Colonic mucosa (tissue), 4 donors: ENCODE measurements at places on chromosomes 1 and 21.

DNA sequence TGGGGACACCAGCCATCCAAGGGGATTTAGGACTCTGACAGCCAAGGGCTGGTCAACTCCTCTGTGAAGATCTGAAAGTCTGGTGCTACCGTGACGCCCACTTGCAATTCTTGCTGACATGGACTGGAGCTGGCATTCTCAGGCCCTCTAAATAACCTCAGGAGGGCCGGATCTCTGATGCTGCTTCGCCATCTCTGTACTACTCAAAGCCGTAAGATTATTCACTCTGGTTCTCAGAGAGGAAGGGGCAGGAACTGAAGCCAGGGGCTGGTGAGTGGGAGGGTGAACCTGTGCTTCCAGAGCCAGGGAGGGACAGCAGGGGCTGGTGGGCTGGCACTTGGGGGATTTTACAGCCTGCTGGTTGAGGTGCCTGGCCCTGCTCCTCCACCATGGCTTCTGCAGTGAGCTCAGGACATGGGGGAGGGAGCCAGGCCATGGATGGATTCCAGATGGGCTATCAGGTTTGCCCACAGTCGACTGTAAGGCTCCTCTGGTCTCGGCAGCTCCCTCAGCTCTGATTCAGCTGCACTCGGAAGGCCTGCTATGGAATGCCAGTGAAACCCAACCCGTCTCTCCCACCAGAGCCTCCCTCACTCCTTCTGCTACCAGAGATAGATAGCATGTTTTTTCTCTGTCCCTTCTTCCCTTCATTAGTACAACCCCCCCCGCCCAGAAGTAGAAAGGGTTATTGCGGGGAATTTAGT, 84.5 kb downstream of the PLXNA2 start:
- no peak for DNase-seq

- DNase-seq: no peak
Observed at GRCh38 chr1:4256351-4256750, 356.3 kb upstream of the C1orf174 start.

DNA sequence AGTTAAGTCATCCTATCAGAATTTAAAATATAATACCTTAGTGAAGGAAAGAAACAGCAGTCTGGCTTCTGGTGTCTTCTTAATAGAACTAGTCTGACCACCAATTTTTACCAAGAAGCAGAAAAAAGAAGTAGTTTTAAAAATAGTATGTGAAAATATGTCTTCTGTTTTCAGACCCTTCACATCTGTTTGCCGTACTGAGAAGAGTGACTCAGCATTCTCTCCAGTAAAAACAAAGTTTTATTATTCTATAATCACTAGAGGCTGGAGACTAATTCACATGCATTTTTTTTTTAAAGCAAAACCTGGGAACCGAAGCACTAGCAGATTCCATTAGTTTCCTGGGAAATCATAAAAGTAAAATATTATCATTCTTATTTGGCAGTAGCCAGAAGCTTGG, 163.8 kb downstream of the COL24A1 start:
- no peak for DNase-seq

GRCh38 chr1:41812453-41812852, 106.3 kb downstream of the HIVEP3 start:
- no peak for DNase-seq

DNA sequence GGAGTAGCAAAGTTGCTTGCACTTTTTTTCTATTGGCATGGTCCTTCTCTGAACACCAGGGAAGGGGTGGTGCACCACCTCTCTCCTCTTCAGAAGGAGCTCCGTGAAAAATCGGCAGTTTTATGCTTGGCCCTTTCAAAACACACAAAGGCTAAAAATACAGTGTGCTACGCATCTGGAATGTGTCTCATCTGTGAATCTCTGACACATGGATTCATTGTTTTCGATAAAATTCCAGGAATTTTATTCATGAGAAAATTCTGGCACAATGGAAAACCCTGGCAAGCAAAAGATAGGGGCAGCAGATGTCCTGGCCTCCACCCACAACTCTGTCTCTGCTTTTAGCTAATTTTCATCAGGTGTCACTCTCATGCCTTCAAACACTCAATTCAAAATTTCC, 42.9 kb downstream of the ERG start:
- no peak for DNase-seq

GRCh38 chr1:9822490-9822889, 1.3 kb downstream of the CLSTN1 start:
- no peak for DNase-seq

DNA sequence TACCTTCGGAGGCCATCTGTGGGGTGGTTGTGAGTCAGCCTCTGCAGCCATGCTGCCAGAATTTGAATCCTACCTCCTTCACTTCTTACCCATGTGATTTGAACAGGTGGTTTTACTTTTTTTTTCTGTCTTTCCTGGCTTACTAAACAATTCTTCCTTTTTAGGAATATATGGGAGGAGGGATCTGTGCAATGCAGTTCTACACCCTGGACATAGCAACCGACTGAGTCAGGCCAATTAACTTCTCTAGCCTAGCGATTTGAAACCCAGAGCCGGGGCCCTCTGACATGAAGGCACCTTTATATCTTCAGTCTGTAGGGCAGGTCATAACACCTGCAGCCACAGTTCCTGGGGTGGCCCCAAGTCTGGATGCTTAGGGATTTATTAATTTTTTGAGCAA, 83.6 kb downstream of the ST6GALNAC3 start:
- DNase-seq: no peak

- no peak for DNase-seq
Observed at GRCh38 chr1:36432616-36433015, 17.6 kb downstream of the OSCP1 start.

DNA sequence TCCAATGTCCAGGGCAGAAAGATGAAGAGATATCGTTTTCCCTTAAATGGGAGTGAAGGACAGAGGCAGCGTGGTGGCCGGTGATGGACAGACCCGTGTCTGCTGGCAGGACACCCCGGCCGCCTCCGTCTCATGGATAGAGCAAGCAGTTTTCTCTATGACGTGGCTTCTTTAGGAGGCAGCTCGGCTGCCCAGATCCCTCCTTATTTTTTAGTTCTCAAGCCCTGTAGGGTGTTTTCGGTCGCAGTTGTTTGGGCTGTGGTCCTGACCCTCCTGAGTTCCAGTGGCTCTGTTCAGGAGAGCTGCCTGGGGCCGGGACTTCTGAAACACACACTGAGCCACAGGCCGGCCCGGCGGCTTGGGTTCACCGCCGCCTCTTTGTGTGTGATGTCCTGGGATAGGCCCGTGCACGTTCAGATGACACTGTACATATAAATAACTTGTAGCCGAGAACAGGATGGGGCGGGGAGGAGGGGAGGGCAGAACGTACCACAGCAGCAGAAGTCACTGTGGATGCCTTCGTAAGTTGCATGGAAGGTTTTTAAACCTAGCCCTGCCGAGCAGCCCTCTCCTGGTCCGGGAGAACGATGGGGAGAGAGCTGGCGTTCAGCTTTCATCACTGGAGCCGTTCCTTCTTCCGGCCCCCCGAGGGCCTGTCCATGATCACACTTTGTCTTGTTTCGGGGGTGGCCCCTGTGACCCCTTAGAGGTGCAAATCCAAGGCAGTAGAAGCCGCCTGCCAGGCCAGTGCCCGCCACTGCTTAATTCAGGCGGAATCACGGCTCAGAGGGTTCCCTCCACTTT, 65.2 kb downstream of the SIK1 start:
- DNase-seq: no peak

DNA sequence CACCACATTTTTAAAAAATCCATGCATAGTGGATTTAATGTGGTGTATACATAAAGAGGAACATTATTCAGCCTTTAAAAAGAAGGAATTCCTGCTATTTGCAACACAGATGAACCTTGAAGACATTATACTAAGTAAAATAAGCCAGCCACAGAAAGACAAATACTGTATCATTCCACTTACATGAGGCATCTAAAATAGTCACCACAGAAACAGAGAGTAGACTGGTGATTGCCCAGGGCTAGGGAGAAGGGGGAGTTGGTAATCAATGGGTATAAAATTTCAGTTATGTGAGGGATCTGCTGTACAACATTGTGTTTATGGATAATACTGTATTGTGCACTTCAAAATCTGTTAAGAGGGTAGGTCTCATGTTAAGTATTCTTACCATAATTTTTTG, 10.0 kb downstream of the FAM163A start:
- DNase-seq: no peak

GRCh38 chr21:37677006-37677405, 239.3 kb downstream of the KCNJ6 start:
- DNase-seq: no peak

- DNase-seq: no peak
Observed at GRCh38 chr21:45473496-45474322, 68.5 kb downstream of the SLC19A1 start.

- DNase-seq: no peak
Observed at GRCh38 chr1:18996548-18997177, 40.2 kb upstream of the IFFO2 start.

DNA sequence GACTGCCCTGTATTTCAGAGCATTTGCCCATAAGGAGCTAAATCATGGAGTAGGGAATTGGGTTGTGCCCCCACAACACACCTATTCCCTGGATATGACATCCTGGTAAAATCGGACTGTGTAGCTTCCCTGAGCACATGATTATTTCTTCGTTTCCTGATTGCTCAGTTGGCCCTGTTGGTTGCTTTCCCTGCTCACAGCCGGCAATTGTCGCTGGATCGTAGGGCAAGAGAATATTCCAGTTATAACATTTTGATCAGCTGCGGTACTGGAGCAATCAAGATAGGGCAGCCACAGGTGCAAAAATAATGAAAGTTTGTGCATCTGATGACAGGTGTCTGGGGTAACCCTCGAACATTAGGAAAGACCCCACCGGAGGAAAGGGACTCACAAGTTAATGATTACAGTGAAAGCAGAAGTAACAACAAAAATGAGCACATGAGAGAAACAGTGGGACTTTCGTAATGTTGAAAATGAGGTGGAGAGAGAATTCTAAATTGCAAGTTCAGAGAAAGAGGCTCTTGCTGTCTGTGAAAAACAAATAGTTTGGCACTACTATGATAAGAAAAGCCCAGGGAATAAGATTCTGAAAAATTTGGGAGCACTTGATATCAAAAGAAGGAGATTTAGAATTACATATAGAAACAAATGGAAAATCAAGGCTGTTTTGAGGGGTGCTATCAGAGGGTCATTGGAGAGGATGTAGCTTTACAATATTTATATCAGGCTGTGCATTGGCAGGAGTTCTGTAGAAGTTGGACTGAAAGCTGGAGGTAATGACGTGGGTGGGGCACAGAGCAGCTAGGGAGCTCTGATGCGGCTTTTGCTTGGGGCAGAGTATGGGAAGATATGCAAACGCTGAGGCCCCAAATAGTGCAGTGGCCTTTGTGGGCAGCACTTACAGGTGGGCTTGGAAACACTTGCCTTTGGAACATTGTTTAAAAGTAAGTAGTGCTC, at the start of gene MAB21L3:
TSS of gene MAB21L3 (plus strand) at position 833 of the 957 bp plus-strand sequence. CDS start 1,217 bp downstream, outside the sequence.
- peak; percentile 72 for DNase-seq

DNA sequence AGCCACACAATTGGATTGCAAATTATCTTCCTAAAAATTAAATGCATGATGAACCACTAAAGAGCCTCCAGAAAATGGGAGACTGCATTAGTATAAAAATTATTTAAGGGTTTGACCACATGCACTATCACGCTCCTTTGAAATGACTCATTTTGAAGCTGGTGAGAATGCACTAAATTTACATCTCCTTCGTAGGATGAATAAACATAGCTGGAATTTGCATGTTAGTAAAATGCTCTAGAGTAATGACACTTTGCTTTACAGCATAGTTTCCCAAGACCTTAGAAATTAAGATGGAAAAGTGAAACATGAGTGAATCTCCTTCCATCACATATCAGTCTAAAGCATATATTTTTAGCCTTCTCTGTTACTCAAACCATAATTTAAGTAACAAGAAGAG, 2.4 kb downstream of the PLPPR4 start:
- DNase-seq: no peak

DNA sequence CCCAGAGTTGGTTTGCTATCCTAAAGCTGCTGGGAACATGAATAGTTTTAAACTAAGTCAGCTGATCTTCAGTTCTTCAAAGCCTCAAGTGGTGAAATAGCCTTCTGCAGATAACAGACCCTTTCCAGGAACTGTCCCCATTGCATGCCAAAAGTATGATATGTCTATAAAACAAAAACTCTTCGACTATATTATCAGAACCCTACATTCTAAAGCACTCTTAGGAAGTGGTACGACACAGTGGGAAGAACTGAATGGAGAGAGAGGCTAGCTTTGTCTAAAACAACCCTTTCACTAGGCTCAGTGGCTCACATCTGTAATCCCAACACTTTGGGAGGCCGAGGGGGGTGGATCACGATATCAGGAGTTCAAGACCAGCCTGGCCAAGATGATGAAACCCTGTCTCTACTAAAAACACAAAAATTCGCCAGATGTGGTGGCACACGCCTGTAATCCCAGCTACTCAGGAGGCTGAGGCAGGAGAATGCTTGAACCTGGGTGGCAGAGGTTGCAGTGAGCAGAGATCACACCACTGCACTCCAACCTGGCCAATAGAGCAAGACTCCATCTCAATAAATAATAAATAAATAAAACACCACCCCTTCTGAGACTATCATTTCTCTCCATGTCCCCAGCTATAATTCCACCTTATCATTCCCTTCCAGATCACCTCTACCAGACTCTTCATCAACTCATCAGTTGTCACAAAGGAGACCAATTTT, 2.2 kb upstream of the FRRS1 start:
- no peak for DNase-seq

- no peak for DNase-seq
Observed at GRCh38 chr1:64292399-64292798, 89.0 kb downstream of the UBE2U start.

DNA sequence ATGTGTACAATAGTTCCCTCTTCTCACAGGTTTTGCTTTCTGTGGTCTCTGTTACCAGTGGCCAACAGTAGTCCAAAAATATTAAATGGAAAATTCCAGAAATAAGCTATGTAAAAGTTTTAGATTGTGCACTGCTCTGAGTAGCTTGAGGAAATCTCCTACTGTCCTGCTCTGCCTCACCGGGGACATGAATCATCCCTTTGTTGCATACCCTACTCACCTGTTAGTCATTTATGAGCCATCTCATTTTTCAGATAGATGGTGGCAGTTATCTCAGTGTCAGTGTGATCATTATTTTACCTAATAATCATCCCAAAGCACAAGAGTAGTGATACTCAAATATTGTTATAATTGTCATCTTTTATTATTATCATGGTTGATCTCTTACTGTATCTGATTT, 688.1 kb downstream of the PLA2G4A start:
- no peak for DNase-seq

GRCh38 chr1:103898576-103899345, 149.1 kb downstream of the AMY1C start:
- no peak for DNase-seq

- DNase-seq: no peak
Observed at GRCh38 chr1:168824418-168825065, 95.5 kb upstream of the DPT start.

- DNase-seq: no peak
Observed at GRCh38 chr1:206457408-206458120, 12.7 kb upstream of the IKBKE start.

- no peak for DNase-seq
Observed at GRCh38 chr1:234405676-234406075, 32.4 kb downstream of the COA6 start.
